Stimulated activated CD4-positive, alpha-beta T cell treated with anti-CD3 and anti-CD28 coated beads, Interleukin-4, amount 100 ng/mL, for 4 hours (primary cell): ENCODE measurements at places on chromosomes 5 and 9.

GRCh38 chr9:79164406-79164805 lies 407.4 kb upstream of the TLE4 start:
- DNase-seq: no peak

- no peak for DNase-seq
Measured at GRCh38 chr9:7613931-7614330, 185.6 kb downstream of the DMAC1 start.

DNA sequence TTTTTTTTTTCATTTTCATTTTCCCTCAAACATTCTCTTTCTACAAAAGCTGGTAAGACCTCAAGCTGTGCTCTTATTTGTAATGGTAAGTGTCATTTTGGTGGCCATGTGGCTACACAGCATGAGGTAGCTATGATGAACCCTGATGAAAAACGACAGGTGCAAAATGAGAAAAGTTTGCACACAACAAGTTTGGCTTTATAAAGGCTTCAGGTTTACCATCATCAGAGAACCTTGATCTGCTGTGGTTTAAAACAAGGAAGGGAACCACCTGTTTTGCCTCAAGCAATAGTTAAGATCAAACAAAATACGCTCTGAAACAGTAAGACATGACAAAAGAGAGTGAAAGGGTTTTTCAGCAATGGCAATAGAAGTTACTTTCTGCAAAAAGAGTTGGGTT lies 1124.6 kb upstream of the ACO1 start:
- DNase-seq: no peak

GRCh38 chr5:16756692-16757091 lies 139.9 kb upstream of the RETREG1 start:
- no peak for DNase-seq

GRCh38 chr5:154146409-154146808 lies 44.1 kb upstream of the GALNT10 start:
- DNase-seq: no peak

- no peak for DNase-seq
Measured at GRCh38 chr5:4098226-4098625, 502.6 kb downstream of the IRX1 start.

DNA sequence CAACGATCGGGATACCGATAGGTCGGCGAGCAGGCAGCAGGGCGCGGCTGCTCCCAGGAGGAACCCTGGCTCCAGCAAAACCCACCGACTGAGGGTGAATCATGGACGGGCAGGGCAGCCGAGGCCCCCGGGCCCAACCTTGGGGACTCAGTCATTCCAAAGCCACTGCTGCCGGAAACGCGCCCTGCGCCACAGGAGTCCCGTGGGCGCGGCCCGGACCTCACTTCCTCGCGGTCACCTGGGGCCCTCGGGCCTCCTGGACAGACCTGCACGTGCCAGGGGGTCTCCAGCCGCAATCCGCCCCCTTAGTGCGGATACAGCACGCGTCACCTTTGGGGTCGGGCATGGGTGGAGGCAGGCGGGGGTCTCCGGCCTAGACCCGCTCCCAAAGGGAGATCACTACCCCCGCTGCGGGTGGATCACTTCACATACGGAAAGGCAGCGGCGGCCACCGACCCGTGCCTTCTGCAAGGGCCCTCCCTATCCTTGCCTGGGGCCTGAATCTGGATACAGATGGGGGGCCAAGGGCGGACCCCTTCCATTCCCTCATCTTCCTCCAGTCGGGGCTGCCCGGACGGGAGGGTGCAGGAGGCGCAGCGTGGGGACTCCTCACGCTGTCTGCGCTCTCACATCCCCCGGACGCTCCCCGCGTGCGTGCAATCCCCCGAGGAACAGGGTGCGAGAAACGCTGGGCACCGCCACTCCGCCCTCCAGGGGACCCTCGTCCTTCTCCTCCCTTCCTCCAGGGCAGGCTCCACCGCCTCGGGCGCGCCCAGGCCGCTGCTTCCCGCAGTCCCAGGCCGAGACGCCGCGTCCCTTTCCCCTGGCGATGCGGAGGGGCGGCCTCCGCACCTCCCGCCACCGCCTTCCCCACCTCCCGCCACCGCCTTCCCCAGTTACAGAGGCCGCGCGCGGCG lies 586 bp downstream of the TXN start:
- DNase-seq: peak; percentile 49

GRCh38 chr5:73706963-73707362 lies 81.0 kb downstream of the ARHGEF28 start:
- no peak for DNase-seq

GRCh38 chr5:79474367-79475151 lies 39.4 kb downstream of the HOMER1 start:
- no peak for DNase-seq

GRCh38 chr9:112754578-112754977 lies 4.0 kb downstream of the SNX30 start:
- DNase-seq: no peak

DNA sequence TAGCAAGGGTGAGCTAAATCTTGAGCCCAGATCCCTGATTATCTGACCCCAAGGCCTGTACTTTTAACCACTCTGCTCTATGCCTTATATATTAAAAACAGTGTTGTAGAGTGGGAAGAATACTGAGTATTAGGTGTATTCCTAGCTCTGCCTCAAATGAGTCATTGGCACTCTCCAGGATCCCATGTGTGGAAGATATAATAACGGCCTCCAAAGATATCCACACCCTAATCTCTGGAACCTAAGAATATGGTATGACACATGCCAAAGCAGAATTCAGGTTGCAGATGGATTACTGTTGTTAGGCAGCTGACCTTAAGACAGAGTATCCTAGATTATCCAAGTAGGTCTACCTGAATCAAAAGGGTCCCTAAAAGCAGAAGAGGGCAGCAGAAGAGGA lies 110.8 kb downstream of the ADRB2 start:
- DNase-seq: no peak

- no peak for DNase-seq
Measured at GRCh38 chr5:102295534-102296177, 428 bp downstream of the SLCO4C1 start.

GRCh38 chr9:98108531-98109031 lies 10.4 kb downstream of the TRIM14 start:
- no peak for DNase-seq
